Non-pigmented ciliary epithelial cell (primary cell): ENCODE measurements at places on chromosomes 16 and 17.

GRCh38 chr16:57620335-57621231, 7.8 kb upstream of the ADGRG1 start:
- DNase-seq = no peak

GRCh38 chr17:28796062-28796461, 46.5 kb downstream of the FAM222B start:
- DNase-seq = no peak

DNA sequence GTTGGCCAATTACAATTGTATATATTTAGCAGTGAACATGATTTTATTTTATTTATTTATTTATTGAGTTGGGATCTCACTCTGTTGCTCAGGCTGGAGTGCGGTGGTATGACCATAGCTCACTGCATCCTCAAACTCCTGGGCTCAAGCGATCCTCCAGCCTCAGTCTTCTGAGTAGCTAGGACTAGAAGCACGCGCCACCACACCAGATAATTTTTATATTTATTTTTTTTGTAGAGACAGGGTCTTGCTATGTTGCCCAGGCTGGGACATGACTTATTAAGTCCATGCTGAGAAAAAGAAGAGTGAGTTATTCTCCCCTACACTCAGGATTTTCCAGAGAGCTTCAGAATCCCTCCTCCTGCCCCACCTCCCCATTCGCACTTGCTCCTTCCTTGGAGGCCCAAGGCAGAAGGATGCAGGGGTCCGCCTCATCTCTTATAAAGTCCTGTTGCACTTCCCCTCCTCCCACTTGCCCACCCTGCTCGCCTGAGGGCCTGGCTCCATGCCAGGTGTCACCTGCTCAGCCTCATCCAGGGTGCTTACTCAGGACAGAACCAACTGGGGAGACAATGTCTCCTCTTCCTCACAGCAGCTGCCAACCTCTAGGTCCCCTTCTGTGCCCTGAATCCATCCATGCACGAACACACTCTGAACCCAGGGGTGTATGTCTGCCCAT, 16.1 kb upstream of the SP2 start:
- DNase-seq = no peak

- no peak for DNase-seq
Observed at GRCh38 chr17:353213-353837, 718 bp upstream of the RPH3AL start.

DNA sequence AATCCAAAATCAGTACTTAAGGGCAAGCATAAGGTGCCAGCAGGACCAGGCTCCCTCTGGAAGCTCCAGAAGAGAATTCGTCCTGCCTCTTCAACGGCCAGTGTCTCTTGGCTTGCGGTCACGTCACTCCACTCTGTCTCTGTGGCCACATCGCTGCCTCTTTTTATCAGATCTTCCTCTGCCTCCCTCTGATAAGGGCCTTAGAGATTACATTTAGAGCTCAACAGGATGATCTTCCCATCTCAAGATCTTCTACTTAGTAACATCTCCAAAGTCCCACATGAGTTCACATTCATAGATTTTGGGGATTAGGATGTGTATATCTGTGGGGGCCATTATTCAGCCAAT, 16.9 kb downstream of the MPG start:
- DNase-seq = no peak

DNA sequence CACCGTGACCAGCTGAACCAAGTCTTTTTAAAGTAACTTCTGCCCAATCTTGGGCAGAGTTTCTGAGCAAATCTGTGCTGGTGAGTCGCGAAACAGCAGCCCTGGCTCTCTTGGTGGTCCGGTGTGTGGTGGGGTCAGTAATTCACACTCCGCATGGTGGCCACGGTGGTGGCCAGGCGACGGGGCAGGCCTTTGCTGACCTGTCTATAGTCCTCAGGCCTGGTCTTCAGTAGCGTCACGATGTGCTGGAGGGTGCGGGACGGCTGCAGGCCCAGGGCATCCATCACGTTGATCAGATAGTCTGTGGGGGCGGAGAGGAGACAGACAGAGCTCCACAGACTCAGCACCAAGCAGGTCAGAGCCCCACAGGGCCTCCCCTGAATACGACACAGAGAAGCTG, 64.2 kb downstream of the COG7 start:
- DNase-seq = no peak
